ENCODE measurements at places on chromosomes 12 and 14.
A peak's percentile ranks its signal among the peaks of the same experiment; 100 is the strongest.

DNA sequence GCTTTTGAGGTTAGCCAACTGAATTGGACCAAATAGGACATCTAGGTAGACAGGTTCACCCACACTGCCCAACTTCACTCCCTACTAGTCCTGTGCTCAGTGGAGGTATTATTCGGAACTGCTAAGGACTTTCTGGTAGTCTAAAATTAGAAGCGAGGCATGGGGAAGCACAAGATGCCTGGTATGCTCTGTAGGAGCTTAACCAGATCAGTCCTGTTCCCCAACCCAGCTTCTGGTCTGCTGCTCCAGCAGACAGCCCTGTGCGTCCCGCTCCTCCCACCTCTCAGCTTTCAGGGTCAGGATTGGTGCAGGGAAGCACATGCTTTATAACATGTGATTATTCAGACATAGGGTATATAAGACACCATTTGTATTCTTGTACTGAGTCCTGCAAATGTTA is 31.2 kb downstream of the PRB3 start:
- DNase-seq, result no peak

GRCh38 chr12:45789025-45789424 is 59.5 kb downstream of the ARID2 start:
- peak; percentile 80 for DNase-seq

DNA sequence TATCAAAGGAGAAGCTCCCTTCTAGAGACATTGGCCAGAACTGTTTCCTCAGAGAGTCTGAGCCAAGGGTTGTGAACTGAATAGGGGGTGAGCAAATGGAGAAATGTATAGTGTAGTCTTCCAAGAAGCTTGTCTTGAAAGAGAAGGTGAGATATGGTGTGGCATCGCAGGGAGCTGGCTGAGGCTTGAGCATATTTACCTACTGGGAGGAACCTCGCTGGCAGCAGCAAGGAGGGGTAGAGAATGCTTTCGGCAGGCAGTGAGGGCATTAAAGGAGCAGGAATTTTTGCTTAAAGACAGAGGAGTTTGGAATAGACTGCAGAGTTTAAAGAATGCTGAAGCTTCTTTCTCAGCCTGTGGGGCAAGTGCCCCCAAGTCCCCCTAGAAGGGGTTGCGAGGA is 59.3 kb upstream of the PRMT8 start:
- DNase-seq, result no peak

DNA sequence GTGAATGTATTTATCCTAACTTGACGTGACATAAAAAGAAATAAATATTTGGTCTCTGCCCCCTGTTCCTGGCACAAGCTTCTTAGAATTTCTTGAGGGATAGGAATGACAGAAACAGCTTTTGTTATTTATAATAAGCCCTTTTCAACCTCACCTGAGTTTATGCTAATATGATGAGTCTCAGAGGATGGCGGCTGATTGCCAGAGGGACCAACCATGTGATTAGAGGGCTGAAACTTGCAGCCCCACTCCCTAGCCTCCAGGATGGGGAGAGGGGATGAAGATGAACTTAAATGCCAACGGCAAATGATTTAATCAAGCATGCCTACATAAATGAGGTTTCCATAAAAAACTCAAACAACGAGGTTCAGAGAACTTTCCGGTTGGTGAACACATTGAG is 42.9 kb downstream of the DNAI7 start:
- DNase-seq, result no peak

- DNase-seq, result no peak
Measured at GRCh38 chr12:132622437-132623071, 4.0 kb downstream of the P2RX2 start.

DNA sequence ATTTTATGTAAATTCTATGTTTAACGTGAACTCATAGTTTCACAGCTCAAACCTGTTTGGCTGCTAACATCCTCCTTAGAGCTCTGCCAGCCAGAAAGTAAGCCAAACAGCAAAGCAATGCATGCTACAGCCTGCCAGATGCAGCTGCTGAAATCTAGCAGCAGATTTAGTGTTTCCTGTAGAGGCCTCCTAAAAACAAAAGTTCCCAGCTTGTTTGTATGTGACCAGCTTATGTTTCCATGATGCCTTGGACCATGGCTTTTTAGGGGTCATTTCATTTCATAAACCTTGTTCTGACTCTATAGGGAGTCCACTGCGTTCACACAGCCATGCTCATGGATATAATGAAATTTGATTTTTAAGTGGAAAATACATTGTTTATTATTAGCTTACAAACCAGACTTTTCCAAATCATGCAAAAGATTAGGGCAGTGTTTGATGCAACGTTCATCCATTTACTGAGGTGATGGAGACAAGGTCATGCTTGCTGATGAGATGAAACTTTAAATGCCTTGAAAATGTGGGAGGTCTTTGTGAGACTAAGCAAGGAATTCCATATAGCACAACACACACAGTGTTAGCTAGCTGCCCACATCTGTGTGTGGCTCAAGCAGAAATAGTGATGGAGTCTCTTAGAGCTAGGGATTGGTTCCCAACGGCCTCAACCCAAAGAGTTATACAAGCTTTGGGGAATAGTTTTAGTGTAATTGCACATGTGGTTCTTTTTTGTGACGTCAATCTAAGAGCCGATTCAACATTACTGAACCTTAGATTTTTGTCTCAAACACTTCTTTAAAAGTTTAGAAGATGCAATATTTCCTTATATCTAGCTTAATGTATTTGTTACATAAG is 157.5 kb upstream of the LRIG3 start:
- DNase-seq, result no peak

DNA sequence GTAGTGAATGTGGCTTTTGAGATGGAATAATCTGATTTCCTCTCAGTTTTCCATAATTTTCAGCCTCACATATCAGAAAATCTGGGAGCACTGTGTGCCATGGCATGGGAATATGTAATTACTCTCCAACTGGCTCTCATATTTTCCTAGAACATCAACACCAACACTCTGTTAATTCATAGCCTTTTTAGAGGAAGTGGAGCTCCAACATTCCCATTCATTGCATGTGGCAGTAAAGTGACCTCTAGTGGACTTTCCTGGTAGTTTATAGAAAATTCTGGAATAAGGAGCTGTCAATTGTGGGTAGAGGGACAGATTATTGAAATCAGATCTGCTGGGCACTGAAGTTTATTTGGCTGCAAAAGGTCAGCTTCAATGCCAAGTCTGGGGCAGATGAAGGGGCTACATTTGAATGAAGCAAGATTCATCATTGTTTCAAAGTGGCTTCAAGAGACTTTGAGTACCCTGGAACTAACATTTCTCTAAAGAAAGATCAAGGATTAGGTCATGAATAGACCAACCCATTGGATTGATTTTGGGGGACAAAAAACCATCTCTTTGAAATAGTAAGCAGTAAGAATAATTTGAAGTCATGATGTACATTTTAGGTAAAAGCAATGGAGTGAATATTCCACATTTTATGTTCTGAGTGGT is 23.6 kb upstream of the USP44 start:
- peak; percentile 79 for DNase-seq

- no peak for DNase-seq
Measured at GRCh38 chr12:115504306-115505290, 772.9 kb downstream of the MED13L start.

DNA sequence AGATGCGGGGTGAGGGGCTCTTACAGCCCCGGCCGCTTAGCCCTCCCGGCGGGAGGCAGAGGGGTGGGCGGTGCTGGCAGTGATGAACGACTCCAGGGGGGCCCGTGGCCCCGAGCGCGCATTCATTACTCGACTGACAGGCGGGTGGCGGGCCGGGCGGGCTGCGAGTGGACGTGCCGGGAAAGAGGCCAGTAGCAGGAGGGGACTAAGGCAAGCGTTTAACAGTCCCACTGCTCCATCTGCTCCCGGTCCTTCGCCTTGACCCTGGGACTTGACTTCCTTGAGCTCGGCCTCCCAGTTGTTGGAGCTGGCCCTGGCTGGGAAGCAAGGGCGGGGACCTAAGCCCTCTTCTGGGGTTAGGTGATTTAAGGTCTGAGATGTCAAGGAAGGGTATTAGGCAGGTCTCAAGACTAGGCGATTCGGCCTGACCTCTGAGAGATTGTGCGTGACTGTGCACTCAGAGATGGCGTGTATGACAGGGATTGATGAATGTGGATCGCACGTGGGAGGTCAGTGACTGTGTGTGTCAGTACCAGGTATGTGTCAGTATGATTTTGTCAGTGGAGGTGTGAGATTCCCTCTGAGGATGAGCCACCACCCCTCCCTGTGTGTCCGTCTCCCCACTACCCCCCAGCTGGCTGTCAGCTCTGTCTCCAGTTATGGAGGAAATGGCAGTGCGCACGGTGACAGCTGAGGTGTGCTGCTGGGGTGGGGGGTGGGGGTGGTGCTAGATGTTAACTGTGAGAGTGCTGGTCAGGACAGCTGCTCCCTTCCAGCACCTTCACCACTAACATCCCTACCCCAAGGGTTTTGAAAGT is 3.6 kb upstream of the DNAJC22 start:
- no peak for DNase-seq

DNA sequence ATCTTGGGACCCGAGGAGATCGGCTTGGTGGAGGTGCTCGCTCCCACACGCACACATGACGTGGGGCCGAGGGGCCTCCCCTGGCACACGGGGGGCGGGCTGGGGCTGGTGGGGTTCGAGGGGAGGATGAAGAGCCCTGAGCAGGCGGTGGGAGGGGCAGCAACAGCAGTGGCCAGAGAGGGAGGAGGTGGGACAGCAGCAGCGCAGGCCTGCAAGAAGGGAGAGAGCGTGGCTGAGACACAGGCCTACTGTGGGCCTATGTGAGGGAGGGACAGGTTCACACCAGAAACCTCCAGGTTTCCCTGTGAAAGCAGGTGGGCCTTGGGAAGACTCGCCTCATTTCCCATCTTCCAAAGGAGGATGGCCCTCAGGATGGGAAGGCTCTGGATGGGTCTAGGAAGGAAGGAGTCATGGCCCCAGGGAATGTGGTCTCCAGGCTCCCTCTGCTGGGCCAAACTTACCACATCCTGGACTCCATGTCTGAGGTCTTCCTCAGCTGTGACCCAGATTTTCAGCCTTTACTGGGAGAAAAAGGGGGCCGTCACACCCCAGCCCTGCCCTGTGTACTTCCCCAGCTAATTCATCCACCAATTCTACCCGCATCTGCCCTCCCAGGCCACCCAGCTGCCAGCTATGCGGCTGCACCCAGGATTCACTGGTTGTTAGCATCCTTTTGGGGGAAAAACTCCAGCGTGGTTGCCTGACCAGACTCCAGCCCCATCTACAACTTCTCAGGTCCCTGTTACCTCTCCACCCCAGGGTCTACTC is 2.8 kb downstream of the PIANP start:
- DNase-seq, result peak; percentile 67
